Stimulated activated CD8-positive, alpha-beta memory T cell treated with anti-CD3 and anti-CD28 coated beads, Interleukin-4, amount 100 ng/mL, for 24 hours (primary cell): ENCODE measurements at places on chromosomes 2 and 18.

- no peak for DNase-seq
These were observed 21.7 kb downstream of the ADD2 start for GRCh38 chr2:70746094-70746974.

GRCh38 chr2:54864727-54865126 lies 141.3 kb downstream of the EML6 start:
- no peak for DNase-seq

- no peak for DNase-seq
These were observed 56.4 kb upstream of the LRRC30 start for GRCh38 chr18:7174344-7175095.

DNA sequence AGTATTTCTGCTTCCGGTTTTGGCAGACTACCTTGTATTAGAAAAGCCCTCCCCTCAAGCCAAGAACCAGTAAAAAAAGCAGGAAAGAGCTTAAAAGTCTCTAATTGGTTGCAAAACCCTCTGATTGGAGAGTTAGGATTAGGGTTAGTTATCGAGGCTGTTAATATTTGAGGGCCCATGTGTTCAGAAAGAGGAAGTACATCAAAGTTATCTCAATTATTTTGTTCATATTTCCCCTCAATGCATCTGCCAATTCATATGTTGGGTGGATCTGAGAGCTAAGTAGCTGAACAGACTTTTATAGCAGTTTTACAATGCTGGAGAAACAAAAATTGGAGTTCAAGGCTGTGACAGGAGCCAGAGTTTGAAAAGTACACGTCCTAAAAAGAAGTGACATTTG lies 43.1 kb upstream of the KLHL14 start:
- no peak for DNase-seq

- DNase-seq = peak; percentile 24
These were observed 624 bp downstream of the METTL8 start for GRCh38 chr2:171432969-171433762.

- no peak for DNase-seq
These were observed 107.7 kb upstream of the ATP8B1 start for GRCh38 chr18:57910817-57911216.

GRCh38 chr2:16165518-16166326 lies 225.4 kb downstream of the MYCN start:
- DNase-seq = no peak

DNA sequence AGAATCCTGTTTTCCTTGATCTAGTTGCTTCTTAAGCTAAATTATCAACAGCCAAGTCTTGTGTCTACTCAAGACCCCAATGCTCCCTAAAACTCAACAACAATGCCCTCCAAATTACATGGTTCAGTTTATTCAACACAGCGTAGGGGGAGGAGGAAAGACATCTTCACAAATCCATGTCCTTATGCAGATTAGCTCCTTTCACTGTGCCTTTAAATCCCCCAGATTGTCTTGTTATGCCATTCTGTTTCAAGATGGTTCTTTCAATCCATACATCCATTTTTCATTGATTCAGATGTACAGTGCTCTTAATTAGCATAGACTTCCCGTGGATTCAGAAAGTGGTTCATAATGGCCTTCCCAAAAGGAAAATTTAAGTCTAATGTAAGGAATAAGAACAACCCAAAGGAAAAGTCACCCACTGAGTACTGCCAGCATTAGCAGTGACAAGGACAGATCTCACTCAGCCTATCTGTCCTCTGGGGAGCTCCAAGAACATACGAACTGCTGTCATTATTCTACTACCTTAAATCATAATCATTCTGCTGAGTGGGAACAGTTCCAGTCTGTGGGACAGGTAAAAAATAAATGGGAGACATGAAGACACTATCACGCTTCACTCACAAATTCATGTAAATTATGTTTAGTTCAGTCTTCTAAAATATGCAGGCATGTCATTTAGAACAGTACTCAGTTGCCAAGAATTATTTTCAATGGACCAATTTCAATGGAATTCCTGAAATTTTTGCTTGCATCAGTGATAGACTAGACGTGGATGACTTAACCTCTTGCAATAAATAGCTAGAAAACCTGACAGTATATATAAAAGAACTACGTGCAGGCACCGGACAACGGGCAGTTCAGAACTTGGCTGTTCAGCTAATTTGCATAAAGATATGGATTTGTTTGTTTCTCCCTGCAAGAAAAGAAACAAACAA lies 58.9 kb upstream of the RNU4ATAC start:
- DNase-seq = no peak

DNA sequence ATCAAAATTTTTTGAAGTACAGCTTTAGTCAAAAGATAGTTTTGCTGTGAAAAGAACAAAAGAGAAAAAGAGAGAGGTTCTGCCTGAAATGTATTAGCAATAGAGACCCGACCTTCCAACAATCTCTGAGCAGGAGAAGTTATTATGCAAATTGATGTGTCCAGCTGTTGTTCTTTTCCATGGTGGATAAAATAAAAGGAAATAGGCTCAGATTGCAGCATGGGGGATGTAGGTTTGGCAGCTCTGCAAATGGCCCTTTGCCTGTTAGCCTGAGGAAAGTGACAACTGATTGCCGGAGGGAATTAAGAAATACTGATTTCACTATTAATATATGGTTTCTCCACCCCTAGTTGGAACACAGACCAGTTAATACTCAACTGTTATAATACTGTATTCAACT lies 1283.2 kb upstream of the NXPH2 start:
- DNase-seq = no peak

DNA sequence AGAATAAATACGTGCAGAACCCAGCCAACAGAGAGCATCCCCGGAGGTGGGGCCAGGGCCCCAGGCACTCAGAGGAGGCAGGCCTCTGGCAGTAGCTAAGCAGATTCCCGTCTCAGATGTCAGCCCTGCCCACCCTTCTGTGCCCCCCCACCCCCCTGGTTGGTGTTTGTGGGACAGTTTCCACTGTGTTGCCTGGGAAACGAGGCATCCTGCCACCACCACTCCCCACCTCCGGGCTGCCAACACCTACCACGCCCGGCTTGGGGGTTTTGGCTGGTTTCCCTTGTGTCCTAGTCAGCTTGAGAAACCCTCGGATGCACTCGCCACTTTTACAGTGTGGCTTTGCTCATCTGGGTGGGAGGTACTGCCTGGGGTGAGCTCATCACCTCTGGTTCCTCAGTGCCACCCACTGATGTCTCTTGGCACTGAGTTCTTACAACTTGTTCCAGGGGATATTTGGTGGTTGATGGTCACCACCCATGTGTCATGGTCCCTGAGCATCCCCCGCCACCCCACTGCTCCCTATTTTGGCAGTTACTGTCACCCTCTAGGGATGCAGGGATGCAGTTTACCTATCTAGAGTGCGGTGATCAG lies 72.4 kb upstream of the YWHAQ start:
- peak; percentile 83 for DNase-seq

DNA sequence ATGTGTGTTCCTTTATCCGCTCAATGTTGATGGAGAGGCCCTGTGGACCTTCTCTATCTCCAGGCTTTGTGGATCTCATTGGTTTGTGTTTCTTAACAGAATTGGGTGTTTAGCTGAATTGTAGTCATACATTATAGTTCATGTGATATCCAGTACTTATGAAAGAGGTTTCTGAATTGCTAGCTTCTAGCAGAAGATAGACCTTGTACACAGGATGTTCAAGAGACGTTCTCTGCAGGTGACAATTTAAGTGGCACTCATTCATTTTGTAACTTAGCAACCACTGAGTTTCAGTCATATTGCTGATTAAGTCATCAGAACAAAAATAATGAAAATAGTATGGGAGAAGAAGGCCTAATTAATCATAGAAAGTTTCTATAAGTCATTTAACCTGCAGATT lies 279.2 kb downstream of the ALPK2 start:
- DNase-seq = no peak

DNA sequence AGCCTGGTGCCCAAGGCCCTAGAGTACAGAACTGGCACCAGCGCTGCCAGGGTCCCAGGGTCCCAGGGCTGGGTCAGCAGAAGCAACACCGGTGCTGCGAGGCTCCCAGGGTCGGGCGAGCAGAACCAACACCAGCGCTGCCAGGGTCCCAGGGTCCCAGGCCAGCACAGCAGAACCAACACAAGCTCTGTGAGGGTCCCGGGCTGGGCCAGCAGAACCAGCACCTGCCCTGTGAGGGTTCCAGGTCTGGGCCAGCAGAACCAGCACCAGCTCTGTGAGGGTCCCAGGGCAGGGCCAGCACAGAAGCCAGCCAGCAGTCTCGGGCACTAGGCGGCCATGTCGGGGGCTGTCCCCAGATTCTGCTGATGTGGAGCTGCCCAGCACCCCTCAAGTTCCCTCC lies 93.1 kb downstream of the GALR1 start:
- no peak for DNase-seq

GRCh38 chr2:86617153-86617552 lies 6.5 kb downstream of the RNF103 start:
- no peak for DNase-seq

- no peak for DNase-seq
These were observed 71.4 kb upstream of the MBOAT2 start for GRCh38 chr2:9074930-9075329.

DNA sequence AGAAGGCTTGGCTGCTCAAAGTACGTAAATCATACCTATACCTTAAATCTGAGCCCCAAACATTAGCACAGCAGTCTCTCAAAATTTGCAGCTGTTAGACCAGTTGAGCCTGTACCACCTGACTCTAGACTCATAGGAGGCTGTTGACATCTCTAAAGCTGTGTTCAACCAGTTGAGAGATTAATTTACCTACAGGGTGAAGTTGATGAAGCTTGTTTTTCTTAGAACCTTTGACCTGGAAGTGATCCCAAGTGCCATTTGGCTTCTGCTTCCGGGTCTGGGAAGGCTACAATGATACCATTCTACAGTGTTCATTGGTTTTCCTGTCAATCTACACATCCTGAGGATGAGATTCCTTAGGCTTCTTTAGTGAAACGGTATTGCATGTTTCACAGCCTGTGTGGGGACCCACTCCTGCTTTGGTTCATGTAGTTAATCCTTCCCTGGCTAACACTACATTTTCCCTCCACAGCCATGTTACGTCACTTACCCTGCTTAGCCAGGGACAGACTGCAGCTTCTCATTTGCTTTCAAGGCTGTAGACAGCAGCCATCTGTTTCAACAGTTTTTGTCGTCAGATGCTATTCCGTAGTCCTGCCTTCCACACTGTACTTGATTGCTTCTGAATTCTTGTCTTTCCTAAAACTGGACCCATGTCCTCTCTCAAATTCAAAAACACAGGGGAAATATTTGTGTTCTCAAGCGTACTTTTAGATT lies 4.7 kb upstream of the IL1RL2 start:
- no peak for DNase-seq

- no peak for DNase-seq
These were observed 297.8 kb upstream of the TFPI start for GRCh38 chr2:187851955-187852561.

GRCh38 chr2:68663371-68664156 lies 20.2 kb downstream of the PROKR1 start:
- no peak for DNase-seq

DNA sequence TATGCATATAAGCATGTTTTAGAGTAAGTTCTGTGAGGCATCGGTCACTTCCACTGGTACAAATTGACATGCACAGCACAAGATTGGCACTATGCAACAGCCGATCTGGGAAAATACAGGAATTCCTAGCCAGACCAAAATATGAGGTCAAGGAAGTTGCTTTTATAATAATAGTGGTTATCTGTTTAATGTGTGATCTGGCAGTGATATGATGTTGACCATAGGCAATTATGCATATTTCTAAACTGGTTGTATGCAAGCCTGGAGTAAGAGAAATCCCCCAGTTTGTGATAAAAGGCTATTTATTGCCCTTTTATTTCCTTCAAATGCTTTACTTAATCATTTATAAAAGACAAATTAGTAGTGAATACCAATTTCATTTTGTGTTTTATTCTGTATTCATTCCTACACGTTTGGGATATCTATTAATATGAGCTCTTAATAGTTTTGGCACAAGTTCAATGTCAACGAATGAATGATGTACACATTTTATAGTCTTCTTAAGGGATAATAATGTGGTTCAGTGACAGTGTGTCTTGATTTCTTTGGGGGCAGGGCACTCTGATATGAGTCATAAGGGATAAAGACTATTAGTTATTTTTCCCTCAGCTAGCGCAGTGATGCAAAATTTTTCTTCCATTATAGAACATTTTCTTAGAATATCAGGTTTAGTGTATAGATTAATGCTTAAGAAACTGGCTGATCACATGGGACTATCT lies 34.7 kb upstream of the ZEB2 start:
- no peak for DNase-seq

GRCh38 chr18:52948868-52949444 lies 609.0 kb downstream of the DCC start:
- no peak for DNase-seq

GRCh38 chr2:72543497-72544216 lies 282.2 kb downstream of the EXOC6B start:
- DNase-seq = no peak

DNA sequence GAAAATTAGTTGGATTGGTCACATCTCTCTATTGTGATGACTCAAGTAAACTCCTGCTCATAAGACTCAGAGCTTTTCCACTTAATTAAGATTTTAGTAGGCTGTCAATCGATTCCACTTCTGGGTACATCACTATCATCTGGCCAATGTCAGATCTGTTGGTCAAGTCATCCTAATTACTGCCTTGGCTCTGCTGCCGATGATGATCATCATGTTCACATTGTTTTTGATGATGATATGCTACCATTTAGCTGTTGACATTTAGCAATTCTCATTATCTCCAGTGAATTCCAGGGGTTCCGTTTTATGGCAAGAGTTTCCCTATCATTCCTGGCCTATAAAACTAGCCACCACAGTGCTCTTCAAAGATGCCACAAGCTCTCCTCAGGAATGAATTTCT lies 253.4 kb downstream of the IKZF2 start:
- DNase-seq = no peak

GRCh38 chr18:78017869-78018268 lies 768.2 kb downstream of the GALR1 start:
- no peak for DNase-seq

DNA sequence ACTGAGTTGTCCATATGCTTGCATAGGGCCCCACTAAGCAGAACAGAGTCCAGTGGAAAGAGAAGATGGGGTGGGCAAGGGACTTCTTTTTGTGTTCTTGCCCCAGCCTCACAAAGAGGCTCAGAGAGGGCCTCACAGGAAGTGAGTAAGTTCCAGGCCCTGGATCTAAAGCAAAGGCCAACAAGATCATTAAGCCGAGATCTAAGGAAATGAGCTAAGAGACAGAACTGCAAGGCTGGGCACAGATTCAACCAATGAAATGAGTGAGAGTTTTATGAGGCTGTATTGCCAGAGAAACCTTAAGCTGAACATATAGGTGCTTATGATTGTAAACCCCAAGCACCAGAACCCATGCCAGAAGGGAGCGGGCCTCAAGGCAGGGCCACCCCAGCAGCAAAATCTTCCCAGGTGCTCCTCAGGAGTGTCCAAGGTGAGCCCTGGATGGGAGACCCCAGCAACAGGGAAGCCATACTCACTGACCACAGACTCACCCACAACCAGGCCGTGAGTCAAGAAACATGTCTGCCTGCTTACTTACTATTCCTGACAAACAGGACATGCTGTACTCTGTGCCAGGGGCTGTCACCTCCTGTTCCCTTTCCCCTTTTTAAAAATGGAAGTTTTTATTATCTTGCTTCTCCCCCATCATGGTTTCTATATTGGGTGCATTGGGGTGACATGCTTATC lies 40.2 kb downstream of the SLC14A1 start:
- no peak for DNase-seq
